ENCODE measurements at places on chromosomes 11 and 22.

DNA sequence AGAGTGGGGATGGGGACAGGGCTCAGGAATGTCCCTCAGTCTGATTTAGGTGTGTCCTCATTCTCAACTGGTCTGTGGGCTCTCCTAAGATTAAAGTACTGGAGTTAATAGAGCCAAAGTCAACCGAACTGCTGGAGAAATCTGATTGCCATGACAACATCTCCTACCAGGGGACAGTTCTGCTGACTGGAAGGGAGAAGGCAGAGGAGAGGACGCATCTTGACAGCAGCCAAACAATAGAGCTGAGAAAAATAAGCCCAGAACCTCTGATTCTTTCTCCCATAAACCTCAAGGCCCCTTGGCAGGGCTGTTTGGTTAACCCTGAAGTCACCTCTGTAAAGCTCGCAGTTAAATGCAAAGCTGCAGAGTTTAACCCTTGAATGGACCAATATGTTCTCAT lies 2.8 kb downstream of the KCTD14 start:
- DNase-seq: no peak

GRCh38 chr11:125123947-125124617 lies 12.7 kb upstream of the TMEM218 start:
- DNase-seq: peak; percentile 79

DNA sequence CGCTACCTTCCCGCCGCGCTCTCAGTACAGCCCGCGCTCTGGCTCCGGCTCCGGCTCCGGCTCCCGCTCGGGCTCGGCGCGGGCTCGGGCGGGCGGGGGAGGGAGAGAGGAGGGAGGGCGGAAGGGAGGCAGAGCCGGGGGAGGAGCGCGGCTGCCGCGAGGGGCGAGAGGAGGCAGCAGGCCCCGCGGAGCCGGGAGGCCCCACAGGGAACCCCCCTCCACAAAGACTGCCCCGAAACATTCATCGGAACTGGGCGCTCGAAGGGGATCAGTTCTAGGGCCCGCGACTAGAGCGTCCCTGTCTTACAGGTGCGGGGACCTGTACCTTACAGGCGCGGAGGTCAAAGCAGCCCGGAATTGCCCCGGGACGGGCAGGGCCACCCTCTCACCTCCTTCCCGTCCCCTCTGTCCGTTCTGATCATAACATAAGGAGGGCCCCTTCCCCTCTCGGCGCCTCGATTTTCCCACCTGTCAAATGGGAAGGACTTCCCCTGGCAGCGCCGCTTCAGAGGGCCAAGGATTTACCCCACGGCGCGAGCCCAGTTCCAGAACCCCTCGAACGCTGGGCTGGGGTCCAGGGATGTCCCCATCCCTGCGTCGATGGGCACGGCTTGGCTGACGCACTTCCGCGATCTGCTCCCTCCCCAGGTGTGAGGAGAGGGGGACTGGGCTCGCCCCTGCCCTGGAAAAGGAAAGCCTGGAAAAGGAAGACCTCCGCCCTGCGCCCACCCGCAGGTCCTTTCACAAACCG lies at the start of gene SHISA8:
Gene SHISA8, minus strand, starts transcription at position 40 of the 751 bp plus-strand sequence. CDS start 407 bp downstream, outside the sequence.
- DNase-seq: no peak

- no peak for DNase-seq
These were observed 784.2 kb upstream of the CCDC179 start for GRCh38 chr11:23644443-23644842.

DNA sequence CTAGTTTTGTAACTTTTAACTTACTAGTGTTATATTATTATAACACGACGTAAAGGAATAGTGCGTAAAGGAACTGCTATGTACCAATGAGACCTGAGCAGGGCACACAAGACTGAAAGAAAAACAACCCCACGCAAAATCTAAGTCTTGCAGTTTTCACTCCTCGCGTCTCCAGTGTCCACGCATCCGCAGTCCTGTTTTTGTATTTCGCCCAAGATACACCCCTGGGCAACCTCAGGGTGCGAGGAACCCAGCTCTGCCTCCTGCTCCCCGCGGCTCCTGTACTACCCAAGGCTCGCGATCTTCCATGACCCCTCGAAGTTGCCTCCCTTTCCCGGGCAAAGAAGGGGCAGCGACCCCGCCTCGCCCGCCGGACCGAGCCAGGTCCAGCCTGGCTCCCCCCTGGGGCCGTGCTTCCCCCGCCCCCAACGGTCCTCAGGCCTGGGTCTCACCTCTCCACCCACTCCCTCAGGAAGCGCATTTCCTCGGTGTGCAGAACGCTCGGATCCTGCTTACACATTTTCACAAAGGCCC lies 393 bp downstream of the ST13 start:
- peak; percentile 24 for DNase-seq

GRCh38 chr22:20010307-20011122 lies 6.1 kb downstream of the ARVCF start:
- DNase-seq: no peak
